ENCODE measurements at places on chromosomes 2 and 18.

DNA sequence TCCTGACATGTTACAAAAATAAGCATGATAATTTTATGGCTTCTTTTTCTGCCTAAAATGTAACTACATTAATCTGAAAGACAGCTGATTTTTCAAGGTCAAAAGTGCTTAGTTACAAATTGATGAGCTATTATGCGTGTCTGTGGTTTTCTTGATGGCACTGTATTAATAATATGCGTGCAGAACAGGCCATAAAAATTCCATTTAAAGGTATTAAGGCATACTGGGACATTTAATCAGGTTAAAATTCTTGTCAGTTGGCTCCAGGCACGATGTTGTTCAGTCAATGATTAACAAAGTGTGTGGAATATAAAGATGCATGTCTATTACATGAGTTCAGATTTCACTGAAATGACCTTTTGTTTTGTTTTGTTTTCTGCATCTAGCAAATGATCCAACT, 420.1 kb upstream of the ZNF804A start:
- no peak for DNase-seq

GRCh38 chr18:44197832-44198611, 482.7 kb upstream of the SETBP1 start:
- DNase-seq: no peak

GRCh38 chr18:63237881-63238692, 81.5 kb downstream of the BCL2 start:
- DNase-seq: peak; percentile 73

GRCh38 chr2:160952464-160953254, 207.6 kb upstream of the TANK start:
- DNase-seq: no peak

DNA sequence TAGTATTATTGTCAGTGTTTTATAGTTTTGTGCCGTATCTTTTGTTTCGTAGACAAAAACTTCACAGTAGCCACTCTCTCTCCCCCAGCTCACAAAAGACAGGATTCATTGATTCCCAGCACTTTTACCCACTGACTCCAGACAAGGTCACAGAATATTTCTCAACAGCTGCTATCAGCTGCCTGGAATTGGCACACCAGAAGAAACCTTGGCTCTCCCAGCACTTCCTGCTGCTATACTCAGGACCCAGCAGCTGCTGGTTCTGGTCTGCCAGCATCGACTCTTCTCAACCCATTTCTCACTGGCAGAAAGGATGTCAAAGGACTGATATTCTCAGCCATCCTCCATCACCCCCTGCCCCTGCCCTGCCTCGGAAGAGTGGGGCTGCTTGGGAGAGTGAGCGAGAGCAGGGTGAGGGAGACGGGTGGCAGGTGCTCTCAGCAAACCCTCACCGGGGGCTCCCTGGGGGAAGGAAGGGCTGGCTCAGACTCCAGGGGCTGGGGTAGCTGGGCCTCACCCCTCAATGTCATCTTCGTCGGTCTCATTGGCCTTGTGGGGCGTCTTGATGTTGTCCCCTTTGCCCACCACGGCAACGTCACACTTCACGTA, 6.1 kb upstream of the OTOF start:
- DNase-seq: no peak

GRCh38 chr2:11863103-11863502, 116.7 kb downstream of the LPIN1 start:
- DNase-seq: no peak

GRCh38 chr2:45741161-45741850, 89.8 kb downstream of the PRKCE start:
- DNase-seq: peak; percentile 6

DNA sequence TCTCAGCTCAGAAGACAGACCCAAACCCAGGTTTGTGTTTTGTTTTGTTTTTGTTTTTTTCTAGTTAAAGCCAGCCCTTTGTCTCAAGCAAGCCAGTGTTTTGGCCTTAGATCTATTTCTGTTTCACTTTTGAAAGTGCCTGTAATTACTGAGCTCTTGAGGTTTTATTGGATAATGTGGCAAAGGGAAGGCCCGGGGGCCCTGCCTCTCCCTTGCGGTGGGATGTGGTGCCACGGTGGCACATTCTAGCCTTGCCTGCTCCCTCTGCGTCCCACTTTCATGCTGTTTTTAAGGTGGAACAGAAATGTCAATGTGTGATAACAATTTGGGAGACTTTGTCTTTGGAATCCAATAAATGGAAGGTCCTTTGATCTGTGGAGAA, 2.5 kb downstream of the HPCAL1 start:
- DNase-seq: no peak

DNA sequence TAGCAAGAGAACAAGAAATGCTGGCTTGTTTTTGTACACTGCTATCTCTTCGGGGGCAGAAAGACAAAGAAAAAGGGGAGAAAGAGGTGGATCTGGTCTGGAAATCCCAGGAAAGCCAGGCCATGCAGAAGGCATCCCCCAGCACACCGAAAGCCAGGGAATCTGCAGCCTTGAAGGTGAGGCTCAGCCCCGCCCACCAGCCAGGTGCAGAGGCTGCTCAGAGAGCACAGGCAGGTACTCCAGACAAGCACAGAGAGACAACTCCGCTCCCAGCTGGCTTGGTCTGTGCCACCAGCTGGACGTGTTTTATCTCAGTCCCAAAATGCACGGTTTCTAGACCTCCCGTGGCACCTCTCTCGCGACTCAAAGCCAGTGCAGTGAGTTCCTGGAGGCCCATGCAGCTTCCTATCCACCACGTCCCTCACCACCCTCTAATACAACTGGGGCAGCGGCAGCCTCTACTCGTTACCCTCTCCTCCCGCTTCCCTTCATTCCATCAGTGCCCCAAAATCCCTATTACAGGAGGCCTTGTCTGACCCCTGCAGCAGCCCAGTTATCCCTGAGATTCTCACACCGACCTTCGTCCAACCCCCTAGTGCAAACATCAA, 62.8 kb downstream of the HDAC4 start:
- DNase-seq: no peak

DNA sequence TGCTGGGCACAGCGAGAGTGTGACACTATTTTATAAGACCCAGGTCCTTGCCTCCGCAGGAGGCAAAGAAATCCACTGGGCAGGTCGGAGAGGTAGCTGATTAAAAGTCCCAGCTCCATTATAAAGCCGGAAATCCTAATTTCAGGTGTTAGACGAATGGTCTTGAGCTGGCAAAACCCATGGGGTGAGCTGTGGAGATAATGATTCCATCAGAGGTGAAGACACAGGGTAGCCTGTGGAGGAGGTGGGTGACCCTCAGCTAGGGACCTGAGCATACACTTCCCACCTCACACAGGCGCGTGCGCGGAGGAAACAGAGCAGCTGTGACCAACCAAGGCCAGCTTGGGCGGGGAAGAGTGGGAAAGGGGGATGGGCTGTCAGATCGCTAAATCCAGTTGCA, 201.7 kb upstream of the CXCR4 start:
- DNase-seq: no peak

DNA sequence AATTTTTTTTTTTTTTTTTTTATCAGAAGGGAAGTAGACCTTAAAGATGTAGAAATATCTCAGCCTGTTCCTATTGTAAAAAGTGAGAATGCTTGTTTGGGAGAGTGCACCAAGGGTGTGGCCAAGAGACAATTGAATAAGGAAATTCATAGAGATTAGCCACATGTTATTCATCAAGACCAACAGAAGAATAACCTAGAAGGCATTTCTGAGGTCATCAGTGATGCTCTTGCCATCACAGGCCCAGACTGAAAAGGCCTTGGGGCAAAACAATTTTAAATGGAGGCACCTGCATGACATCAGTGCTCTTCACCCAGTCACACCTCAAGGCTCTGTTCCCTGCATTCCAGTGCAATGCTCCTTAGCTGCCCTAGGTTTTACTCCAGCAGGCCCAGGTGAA, 2043.3 kb upstream of the PIK3C3 start:
- DNase-seq: no peak

- no peak for DNase-seq
Measured at GRCh38 chr2:45763255-45763654, 111.8 kb downstream of the PRKCE start.

DNA sequence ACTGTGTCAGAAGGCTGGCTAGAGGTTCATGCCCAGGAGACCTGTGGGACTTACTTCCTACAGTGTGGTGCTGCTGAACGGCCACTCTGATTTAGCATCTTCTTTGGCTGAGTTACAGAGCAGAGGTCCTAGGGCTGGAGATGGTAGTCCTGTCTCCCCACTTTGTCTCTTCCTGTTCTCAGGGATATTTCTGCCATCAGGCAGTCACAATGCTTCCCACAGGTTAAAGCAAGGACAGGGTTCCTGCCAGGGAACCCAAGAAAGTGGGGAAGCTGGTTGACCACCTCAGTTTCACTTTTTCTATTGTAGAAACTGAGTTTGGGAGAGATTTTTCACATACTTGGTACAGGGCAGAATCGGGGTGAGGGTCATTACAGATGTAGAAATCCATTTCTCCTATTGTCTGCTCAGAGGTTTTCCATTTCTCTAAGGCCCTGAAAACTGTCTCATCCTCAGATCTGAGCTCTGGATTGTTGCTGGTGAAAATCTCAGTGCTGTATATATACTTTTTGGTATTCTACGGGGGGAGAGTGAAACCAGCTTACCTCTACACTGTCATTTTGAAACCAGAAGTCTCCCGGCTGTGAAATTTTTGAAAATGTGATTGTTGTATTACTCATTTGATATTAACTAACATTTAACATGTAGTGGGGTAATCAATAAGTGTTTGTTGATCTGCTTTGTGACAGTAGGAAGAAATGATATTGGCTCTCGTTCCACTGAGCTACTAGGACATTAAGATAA, 37.0 kb upstream of the MEP1B start:
- DNase-seq: no peak

GRCh38 chr2:20111311-20112131, 60.1 kb upstream of the LAPTM4A start:
- no peak for DNase-seq

DNA sequence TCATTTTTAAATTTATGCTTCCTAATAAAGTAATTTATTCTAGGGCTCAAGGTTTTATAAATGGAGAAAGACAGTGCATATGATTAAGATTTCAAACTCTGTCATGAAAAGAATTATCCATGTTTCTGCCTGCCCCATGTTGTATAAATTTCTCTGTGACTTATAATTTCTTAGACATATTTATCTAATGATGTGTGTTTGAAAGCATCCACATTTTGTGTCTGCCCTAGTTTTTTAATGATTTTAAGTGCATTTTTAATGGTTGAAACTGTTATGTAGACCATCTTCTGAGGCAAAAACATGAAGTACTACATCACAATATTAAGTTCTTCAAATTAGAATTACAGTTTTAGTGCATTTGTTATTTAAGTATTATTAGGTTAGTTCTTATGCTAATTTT, 71.2 kb downstream of the PTPRM start:
- DNase-seq: no peak

DNA sequence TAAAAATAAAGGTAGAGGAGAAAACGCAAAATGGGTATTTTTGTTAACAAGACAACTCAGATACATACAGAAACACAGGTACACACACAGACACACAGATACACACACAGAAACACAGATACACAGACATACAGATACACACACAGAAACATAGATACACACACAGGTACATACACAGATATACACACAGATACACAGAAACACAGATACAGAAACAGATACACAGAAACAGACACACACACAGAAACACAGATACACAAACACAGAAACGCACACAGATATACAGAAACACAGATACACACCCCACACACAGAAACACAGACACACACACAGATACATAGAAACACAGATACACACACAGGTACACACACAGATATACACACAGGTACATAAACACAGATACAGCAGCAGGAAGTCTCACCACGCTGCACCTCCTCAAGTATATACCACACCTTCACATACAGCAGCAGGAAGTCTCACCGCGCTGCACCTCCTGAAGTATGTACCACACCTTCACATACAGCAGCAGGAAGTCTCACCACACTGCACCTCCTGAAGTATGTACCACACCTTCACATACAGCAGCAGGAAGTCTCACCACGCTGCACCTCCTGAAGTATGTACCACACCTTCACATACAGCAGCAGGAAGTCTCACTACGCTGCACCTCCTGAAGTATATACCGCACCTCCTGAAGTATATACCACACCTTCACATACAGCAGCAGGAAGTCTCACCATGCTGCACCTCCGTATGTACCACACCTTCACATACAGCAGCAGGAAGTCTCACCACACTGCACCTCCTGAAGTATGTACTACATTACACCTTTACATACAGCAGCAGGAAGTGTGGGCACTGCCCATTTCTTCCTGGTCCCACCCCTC, 250.5 kb downstream of the HDAC4 start:
- DNase-seq: no peak

DNA sequence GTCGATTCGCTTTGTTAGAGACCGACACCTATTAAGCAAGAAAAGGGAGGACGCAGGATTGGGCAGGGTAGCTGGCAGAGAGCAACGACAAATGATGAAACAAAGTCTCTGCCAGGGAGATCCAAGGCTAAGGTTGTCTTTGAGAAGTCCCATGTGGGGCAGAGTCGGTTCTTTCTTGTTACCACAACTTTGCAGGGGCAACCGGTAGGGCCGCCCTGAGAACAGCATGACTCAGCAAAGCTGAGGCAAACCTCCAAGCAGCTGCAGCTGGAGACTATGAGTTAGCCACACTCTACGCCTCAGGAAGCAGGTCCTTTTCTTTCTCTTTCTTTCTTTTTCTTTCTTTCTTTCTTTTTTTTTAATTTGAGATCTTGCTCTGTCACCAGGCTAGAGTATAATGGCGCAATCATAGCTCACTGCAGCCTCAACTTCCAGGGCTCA, 452.3 kb upstream of the ID2 start:
- peak; percentile 10 for DNase-seq

GRCh38 chr2:228819701-228820100, 451.4 kb downstream of the PID1 start:
- peak; percentile 15 for DNase-seq

DNA sequence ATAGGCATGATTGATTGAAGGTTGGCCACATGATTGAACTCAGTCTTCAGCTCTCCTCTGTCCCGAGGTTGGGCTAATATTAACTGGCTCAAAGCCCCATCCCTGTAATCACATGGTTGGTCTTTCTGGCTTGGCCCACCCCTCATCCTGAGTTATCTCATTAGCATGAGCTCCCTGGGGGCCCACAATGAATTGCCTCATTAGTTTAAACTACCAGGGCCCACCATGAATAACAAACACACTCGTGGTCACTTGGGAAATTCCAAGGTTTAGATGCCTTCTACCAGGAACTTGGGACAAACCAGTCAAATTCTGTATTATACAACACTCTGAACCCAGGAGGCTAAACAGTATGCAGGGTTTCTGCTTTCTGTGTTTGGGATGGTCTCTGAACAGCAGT, 121.7 kb upstream of the B3GNT2 start:
- DNase-seq: no peak

- no peak for DNase-seq
Measured at GRCh38 chr2:178508646-178509045, 28.4 kb downstream of the PLEKHA3 start.

GRCh38 chr2:67854798-67855197, 208.0 kb downstream of the C1D start:
- no peak for DNase-seq

All from HFFc6 (cell line).